Activated CD8-positive, alpha-beta memory T cell treated with anti-CD3 and anti-CD28 coated beads for 1 hour (primary cell): ENCODE measurements at places on chromosomes 3 and 15.

GRCh38 chr3:50523279-50523811, 19.9 kb upstream of the CACNA2D2 start:
- no peak for DNase-seq

DNA sequence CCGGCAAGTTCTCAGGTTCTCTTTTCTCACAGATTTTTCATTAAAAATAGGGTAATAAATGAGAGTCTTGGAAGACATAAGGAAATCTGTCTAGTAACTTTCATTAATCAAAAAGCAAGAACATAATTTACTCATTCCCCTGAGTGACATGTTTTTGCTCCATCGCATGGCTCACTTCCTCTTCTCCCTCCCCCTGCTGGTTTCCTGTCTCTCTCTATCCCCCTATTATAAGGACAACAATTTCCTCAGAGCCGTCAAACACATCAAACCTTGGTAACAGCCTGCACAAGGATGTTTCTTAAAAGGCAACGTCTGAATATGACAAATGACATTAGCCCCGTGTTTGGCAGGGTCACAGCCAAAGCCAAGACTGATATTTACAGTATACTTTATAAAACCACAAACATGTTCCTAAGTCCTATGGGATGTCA, 1149.6 kb downstream of the IGSF11 start:
- DNase-seq = no peak

DNA sequence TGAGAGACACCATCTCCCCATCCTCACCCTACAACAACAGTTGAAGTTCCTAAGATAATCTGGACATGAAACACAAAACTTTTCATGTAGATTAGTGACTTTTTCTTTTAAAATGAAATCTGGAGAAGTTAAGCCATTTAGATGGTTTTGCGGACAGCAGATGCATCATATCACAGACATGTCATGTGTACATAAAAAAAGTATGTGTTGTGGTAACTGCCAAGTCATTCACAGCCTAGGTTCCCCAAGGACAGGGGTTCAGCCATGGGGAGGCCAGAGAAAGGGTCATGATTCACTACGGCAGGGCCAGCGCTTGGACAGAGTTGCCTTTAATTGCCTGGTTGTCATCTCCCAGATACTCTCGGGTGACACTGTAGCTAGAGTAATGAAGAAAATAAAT, 163.2 kb downstream of the PDZRN3 start:
- no peak for DNase-seq

- DNase-seq = no peak
Observed at GRCh38 chr15:41337047-41337446, 4.4 kb downstream of the NUSAP1 start.

DNA sequence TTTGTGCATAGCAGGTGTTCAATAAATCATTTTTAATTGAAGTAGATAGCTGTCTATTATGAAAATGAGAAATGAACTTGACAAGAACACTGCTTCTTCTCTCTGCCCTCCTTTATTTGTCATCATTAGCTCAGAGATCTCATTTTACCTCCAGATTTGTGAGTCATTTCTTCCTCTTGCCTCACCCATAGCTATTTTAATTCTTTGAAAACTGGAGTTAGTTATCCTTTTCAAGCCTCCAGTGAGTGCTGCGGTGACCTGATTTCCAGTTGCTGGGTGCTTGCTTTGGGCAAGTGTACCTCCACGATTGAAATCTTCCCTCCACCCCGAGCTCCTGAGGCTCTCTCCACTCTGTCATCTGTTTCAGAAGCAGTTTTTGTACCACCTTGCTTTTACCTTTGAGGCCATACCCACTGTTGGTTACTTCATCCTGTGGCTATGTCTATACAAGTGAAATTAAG, 114.6 kb downstream of the NFKBIZ start:
- DNase-seq = no peak

DNA sequence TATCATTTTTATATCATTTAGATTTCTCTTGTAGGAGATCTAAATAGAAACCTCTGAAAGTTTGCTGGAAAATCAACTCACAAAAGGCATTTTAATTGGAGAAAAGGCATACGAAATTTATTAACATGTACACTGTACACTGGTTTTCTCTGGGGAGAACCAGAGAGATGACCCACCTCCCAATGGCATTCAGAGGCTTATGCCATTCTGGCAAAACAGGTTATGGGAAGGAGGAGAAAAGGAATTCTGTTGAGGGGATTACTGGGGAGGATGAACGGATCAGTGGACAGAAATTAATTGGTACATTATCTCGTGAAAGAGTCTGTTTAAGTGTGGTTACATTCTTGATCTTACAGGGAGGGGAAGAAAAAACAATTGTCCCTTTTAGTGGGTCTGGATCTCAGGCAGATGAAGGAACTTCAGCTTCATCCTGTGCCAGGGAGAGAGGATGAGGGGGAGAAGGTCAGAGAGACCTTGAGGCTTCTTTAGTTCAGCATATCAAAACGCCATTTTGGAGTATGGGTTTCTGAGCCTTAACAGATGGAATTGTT, 16.5 kb downstream of the RAB11A start:
- DNase-seq = no peak

GRCh38 chr3:108602935-108603294, 13.4 kb downstream of the DZIP3 start:
- no peak for DNase-seq

DNA sequence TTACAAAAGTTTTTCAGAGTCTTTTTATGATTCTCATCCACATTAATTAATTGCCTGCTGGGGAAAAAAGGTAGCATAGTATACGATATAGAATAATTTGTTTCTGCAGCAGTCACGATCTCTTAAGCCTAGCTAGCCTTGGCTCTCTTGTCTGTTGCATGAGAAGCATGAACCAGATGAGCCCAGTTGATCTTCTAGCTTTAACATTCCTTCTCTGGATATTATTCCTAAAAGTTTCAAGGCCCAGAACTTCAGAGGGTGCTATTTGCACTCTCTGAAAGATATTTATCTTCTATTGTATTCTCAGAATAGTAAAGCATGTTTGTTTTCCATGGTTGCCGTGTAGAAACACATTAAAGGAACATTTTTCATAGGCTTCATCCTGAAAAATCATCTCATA, 69.3 kb downstream of the BTLA start:
- DNase-seq = no peak

GRCh38 chr3:118742760-118743159, 291.9 kb downstream of the IGSF11 start:
- DNase-seq = no peak

DNA sequence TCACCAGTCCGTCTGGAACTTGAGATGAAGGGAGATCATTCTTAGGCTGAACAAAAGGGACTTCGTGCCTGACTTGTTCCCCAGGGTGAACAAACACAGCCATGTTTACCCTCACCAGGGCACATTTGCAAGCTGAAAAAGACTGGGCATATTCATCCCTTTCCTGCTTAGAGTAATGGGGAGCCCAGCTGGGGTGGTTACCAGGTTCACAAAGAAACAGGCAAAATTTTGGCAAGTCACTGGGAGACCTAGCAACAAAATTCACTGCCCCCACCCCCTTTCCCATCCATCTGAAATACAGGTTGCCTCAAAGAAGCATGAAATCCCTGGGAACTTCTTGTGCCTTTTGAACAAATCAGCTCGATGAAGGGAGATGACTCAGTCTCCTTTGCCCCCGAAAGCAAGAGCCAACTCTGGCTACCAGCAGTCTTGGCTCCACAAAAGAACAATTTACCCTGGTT, 775.0 kb downstream of the SQOR start:
- DNase-seq = no peak

DNA sequence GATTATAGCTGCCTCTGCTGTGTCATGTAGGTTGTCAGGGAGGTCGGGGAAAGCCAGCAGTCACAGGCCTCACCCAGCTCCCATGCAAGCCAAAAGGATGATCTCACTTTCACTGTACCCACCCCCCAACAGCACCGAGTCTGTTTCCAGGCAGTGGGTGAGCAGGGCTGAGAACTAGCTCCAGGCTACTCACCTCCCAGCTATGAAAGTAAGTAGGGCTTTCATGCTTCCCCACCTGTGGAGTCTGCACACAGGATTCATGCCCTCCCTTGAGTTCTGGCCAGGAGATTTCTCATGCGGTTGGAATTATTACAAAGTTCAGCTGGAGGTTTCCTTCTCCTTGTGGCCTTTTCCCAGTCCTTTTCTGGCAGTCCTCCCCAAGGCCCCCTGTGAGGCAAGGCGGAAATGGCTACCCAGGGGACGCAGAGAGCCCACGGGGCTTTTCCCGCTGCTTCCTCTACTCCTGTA, 356.2 kb downstream of the SV2B start:
- DNase-seq = no peak
